ENCODE measurements at places on chromosomes 6 and 20. TPM values are rescaled to one million over a fixed set of nuclear protein-coding genes. Genes with fewer than 3 reads are reported as not detected.
A peak's percentile ranks its signal among the peaks of the same experiment; 100 is the strongest.

The LSM2 gene
- total RNA-seq, result 162 TPM

The TSHZ2 gene
- total RNA-seq, result 11.9 TPM

The IBTK gene
- total RNA-seq, result 36.7 TPM

The APCDD1L gene
- total RNA-seq, result 24.2 TPM

The ATRN gene
- 33.7 TPM for total RNA-seq

The GRM1 gene
- total RNA-seq, result 0.02 TPM

The BPIFB2 gene
- not detected for total RNA-seq

The ADGRF5 gene
- total RNA-seq, result not detected

The DNAH8 gene
- total RNA-seq, result not detected

The EYA2 gene
- total RNA-seq, result 0.15 TPM

The SH3BGRL2 gene
- 6.4 TPM for total RNA-seq

The ATAT1 gene
- 22.2 TPM for total RNA-seq

The CST4 gene
- total RNA-seq, result not detected

The GSTA2 gene
- 0.12 TPM for total RNA-seq

The SYCP2 gene
- total RNA-seq, result 0.79 TPM

DNA sequence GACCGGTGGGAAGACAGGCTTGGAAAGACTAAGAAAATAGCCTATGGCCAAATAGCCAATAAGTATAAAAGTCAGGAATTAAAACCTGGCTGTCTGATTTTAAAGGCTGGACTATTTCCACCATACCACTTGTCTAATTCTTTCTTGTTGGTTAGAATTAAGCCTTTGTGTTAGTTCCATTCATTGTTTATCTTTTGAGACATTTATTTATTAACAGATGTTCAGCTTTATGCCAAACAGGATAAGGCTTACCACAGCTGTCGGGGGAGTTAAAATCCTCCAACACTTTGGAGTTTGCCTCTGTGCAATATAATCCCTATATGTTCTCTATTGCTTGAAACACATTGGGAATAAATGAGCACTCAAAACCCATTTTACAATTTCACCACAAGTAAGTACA, 208.3 kb downstream of the TMEM200A start:
- DNase-seq, result no peak

DNA sequence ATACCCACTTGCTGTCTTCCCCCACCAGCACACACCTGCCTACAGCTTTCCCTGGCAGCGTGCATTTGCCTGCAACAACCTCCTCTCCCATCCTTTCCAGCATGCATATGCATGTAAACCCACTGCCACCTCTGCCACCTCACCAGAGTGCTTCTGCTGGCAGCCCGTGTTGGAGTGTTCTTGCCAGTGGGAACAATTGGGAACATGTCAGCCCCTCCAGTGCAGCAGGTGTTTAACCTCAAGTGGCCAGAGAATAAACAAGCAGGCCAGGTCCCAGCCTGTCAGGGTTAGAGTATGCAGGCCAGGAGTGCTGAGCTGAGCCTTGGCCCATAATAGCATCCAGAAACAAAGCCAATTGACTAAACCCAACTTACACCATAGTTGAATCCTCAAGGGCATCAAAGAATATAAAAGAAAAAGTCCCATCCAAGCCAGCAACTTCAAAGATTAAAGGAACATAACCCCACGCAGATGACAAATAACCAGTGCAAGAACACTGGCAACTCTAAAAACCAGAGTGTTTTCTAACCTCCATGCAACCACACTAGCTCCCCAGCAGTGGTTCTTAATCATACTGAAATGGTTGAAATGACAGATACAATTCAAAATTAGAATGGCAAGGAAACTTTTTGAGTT, 1212.1 kb upstream of the CITED2 start:
- DNase-seq, result peak; percentile 29

GRCh38 chr6:145798530-145798929, 16.1 kb downstream of the FBXO30 start:
- DNase-seq, result no peak

- DNase-seq, result peak; percentile 93
Measured at GRCh38 chr6:137832110-137832509, 34.9 kb upstream of the TNFAIP3 start.

DNA sequence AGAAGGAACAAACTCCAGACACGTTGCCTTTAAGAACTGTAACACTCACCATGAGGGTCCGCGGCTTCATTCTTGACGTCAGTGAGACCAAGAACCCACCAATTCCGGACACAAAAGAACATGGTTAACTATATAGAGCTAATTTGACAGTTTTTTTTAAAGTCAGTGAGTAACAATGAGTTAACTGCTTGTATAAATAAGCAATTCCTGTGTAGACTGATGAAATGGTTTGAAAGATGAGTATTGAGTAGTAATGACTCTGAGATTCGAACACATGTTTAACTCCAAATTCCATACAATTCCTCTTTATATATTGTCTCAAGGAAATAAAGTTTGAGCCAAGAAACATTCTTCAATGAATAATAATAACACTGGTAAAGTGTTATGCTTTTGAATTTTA, 478.0 kb downstream of the MMUT start:
- peak; percentile 44 for DNase-seq

- DNase-seq, result no peak
Measured at GRCh38 chr20:56827763-56828162, 198.7 kb downstream of the TFAP2C start.

DNA sequence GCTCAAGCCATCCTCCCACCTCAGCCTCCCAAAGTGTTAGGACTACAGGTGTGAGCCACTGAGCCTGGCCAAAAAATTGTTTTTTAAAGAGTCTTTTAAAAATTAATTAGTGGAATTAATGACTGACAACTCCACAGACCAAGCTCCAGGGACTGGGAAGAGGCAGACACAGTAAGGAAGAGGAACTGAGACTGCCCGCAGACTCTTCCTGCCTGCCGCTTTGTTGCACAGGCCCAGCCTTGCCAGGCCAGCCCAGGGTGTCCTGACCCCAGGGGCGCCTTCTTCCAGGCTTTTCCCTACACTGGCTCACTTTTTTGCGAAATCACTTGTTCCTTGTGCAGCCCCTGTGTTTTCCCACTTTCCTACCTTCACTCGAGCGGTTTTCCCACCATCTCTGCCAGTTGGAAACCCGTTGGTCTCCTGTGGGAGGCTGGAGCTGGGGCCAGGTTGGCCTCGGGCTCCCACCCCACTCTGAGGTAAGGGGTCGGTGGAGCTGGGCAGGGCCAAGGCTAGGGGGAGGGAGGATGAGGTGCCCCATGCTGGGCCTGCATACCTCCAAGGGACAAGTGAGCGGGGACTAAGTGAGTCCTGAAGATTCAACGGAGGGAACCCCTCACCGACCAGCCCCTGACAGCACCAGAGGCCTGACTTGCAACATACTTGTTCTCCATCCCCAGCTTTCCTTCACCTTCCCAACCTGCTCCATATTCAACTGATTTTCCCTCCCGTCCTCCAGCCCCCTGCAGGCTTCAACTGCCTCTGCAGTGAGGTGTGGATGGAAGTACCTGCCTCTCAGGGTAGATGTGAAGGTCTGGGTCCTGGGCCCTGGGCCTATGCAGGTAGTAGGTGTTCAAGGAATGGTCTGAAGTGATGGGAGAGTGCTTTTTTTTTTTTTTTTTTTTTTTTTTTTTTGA, 23.5 kb upstream of the SMIM29 start:
- no peak for DNase-seq

GRCh38 chr6:122730775-122731386, 48.6 kb upstream of the FABP7 start:
- peak; percentile 46 for DNase-seq

GRCh38 chr20:62945771-62946339, 6.7 kb upstream of the SLC17A9 start:
- no peak for DNase-seq

GRCh38 chr6:116954938-116955337, 77.9 kb downstream of the RFX6 start:
- DNase-seq, result no peak

- DNase-seq, result no peak
Measured at GRCh38 chr20:58546756-58547622, 31.8 kb upstream of the APCDD1L start.

GRCh38 chr6:145689529-145689928, 45.8 kb downstream of the EPM2A start:
- no peak for DNase-seq

- DNase-seq, result no peak
Measured at GRCh38 chr20:6467562-6467961, 299.9 kb upstream of the BMP2 start.

GRCh38 chr20:654417-654750, 1.4 kb upstream of the SRXN1 start:
- no peak for DNase-seq

DNA sequence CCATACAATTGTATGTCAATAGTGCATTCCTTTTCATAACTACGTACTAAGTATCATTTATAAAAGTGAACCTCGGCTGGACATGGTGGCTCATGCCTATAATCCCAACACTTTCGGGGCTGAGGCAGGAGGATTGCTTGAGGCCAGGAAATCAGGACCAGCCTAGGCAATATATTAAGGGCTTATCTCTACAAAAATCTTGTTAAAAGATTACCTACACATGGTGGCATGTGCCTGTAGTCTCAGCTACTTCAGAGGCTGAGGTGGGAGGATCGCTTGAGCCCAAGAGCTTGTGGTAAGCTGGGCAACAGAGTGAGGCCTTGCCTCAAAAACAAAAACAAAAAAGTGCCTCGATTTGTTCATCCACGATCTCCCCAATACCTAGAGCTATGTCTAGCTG, 449.7 kb upstream of the SULF2 start:
- no peak for DNase-seq

GRCh38 chr6:85642774-85643536, at the start of gene SYNCRIP:
Gene SYNCRIP, minus strand, starts transcription at chr6:85642886. Its CDS starts 1,447 bp downstream, at chr6:85641439.
- DNase-seq, result peak; percentile 99

DNA sequence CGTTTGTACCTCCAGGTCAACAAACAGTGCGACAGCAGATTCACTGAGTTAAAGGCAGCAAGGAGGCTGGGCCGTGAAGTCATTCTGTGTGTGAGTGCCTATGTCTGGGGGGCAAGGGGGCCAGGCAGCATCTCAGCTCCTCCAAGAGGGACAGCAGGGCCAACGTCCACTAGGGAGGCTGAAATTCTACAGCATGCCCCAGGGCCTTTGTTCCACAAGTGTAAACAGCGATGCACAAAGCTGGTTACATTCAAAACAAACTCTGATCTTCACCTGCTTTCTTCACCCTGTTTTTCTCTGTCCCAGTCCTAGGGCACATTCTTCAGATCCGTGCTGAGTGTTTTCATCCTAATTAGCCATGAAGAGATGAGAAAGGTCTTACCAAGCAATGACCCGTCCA, 41.1 kb downstream of the PXDC1 start:
- no peak for DNase-seq

GRCh38 chr6:45830441-45831139, 185.1 kb downstream of the CLIC5 start:
- peak; percentile 92 for DNase-seq

DNA sequence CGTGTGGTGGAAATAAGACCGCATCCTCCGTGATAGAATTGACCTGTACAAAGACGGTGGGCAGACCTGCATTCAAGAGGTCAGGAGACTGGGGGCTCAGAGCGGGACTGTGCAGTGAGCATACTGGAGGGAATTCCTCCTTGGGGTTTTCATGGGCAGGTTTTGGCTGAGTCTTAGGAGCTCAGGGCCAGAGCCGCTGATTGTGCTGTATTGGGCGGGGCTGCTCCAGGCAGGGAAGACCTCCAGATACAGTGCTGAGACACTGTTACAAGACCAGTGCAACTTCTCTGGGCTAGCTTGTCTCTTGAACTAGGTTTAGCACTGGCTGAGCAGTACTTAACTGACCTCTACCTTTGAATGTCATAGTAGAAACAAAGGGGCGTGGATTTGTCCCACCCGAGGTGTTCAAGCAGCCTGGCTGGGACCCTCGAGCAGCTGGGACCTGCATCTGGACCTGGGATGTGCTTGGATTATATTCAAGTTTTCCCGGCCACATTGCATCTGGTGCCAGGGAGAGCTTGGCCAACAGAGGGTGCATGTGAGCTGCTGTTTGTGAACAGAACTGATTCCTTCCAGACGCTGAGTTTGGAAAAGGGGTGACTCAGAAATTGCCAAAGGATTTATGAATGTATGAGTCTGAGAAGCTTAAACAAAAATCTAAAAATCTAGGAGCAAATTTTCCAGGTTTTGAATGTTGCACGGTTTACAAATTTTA, 33.4 kb upstream of the SLC22A1 start:
- DNase-seq, result peak; percentile 66

DNA sequence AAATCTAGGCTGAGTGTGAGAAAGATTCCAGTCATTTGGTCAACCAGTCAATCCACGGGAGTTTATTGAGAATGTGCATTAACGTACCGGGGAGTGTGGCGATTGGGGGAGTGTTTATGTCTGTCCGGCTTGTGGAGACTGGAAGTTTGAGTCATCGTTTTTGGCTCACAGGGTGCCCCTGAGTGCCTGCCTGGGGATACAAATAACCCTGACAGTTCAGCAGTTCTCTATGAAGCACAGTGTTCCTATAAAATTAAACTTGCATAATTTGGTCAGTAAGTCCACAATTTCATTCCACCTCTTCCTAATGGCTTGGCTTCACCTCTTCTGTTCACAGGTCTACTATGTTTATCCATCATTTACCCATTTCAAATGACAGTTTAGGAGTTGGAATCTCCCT, 72.6 kb upstream of the PLEKHG1 start:
- peak; percentile 26 for DNase-seq

DNA sequence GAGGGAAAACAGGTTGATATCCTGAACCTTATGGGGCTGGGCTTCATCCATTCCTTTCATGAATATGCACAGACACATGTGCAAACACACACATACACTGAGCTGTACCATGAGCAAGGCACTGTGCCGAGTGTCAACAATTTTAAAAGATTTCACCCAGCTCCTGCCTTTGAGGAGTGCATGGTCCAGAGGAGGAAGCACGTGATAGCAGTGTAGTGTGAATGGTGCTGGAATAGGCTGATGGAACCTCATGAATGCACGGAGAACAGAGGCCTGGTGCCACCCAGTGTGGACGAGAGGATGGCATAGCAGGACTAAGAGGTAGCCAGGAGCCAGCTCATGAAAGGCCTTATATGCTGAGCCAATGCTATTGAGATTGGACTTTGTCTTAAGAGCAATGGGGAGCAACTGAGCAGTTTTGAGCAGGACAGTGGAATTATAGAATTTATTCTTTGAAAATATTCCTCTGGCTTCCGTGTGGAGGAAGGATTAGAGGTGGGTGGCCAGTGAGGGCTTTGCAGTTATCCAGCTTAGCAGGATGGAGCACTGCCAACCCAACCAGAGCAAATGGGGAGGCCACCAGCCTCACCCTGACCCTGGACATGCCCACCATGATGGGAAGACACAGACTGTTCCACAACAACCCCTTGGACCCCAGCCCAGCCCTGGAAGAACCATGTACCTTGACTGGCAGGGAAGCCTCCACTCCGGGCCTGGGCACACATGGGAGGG, 84.4 kb downstream of the UNC5CL start:
- DNase-seq, result no peak

- DNase-seq, result peak; percentile 95
Measured at GRCh38 chr6:127146932-127147331, 28.5 kb downstream of the RSPO3 start.

GRCh38 chr20:47220161-47220582, 136.3 kb downstream of the ZMYND8 start:
- peak; percentile 49 for DNase-seq

- DNase-seq, result no peak
Measured at GRCh38 chr6:53889365-53889764, 94.6 kb downstream of the LRRC1 start.
